ENCODE measurements at places on chromosomes 2 and 18.
A peak's percentile ranks its signal among the peaks of the same experiment; 100 is the strongest.

GRCh38 chr2:129087133-129087813 lies 768.6 kb upstream of the HS6ST1 start:
- no peak for DNase-seq

DNA sequence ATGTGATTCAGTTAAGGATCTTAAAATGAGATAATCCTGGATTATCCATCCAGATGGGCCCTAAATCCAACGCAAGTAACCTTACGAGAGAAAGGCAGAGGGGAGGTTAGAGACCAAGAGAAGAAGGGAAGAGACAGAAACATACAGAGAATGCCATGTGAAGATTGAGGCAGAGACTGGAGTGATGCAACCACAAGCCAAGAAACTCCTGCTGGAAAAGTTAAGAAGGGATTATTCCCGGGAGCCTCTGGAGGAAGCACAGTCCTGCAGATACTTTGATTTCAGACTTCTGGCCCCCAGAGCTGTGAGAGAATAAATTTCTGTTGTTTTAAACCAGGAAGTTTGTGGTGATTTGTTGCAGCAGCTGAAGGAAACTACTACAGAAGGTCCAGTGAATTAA lies 992.7 kb downstream of the BCL11A start:
- no peak for DNase-seq

- DNase-seq, result no peak
These were observed 47.3 kb upstream of the SLC14A2 start for GRCh38 chr18:45568017-45568416.

DNA sequence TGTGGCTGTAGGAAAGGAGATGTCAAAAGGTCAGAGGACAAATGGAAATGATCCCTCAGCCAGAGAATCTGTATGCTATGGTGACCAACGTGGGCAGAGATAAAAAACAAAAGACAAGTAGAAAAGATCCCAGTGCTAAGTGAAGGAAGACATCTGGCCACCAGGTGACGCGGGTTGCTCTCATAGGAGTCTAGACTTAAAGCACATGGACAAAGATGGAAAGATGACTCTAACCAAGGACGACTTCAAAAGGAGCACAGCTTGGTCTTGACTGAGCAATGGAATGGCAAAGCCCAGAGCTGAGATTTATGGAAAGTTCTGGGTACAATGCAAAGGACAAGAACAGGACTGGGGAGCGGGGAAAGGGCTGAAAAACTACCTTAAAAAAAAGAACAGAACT lies 96.8 kb downstream of the CLIP4 start:
- no peak for DNase-seq

- no peak for DNase-seq
These were observed 83.2 kb downstream of the PPP1R1C start for GRCh38 chr2:182068811-182069210.

- DNase-seq, result no peak
These were observed 73.7 kb upstream of the DNAJC10 start for GRCh38 chr2:182642328-182642727.

DNA sequence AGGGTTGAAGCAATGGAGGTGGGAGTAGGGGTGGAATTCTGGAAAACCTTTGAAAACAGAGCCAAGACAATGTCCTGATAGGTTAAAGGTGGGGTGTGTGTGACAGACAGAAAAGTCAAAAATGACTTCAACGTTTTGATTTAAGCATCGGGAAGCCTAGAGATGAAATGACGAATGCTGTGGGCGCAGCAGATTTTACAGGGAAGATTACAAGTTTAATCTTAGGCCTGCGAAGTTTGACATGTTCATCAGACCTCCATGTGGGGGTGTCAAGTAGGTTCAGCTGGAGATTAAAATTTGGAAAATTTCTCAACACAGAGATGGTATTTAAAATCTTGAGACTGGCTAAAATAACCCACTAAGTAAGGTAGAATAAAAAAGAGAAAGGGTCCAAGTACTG lies 453.3 kb downstream of the TXNL1 start:
- no peak for DNase-seq

DNA sequence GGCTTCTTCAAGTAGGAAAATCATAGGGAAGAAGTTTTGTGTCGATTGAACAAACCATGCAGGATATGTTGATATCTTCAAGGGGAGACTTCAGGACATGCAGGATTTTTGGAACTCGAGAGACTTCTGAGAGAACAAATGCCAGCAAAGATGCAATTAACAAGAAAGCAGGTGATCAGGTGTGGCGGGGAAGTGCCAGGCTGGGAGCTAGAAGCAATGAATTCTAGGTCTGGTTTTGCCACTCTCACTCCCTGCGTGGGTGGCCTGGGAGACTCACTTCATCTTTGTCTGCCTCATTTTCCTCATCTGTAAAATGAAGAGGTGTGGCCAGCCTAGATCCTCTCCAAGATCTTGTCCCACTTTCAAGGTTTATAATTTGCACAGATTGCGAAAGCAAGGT lies 3.1 kb downstream of the SERPINB5 start:
- DNase-seq, result no peak

DNA sequence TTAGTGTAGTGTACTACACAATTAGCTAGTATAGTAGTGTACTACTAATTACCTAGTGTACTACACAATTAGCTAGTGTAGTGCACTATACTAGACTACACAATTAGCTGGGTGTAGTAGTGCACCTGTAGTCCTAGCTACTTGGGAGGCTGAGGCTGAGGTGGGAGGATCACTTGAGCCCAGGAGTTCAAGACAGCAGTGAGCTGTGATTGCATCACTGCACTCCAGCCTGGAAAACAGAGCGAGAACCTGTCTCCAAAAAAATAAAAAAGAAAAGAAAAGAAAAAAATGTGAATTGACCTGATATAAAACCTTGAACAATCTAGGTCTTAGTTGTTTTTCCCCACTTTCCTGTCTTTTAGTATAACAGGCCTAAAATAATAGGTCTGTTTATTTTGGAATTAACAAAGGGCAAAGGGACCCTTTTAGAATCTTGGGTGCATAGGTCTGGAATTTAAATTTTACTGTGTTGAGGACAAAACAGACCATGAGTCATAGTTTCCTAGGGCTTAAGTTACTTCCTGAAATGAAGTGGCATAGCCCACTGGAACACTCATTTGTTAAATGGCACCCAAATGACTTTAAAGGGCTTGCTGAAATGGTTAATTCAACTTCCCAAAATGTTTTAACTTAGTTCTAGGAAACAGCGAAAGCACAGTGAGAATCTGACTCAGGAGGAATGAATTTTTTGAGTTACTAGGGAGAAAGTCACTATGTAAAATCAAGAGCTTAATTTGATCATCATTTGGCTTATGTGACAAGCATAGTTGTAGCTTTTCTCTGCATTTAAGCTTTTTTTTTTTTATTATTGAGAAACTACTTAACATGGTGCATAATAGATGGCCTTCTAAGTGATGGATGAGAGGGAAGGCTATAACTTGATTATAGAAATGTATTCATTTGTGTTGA lies 50.7 kb upstream of the ARL5A start:
- DNase-seq, result no peak

DNA sequence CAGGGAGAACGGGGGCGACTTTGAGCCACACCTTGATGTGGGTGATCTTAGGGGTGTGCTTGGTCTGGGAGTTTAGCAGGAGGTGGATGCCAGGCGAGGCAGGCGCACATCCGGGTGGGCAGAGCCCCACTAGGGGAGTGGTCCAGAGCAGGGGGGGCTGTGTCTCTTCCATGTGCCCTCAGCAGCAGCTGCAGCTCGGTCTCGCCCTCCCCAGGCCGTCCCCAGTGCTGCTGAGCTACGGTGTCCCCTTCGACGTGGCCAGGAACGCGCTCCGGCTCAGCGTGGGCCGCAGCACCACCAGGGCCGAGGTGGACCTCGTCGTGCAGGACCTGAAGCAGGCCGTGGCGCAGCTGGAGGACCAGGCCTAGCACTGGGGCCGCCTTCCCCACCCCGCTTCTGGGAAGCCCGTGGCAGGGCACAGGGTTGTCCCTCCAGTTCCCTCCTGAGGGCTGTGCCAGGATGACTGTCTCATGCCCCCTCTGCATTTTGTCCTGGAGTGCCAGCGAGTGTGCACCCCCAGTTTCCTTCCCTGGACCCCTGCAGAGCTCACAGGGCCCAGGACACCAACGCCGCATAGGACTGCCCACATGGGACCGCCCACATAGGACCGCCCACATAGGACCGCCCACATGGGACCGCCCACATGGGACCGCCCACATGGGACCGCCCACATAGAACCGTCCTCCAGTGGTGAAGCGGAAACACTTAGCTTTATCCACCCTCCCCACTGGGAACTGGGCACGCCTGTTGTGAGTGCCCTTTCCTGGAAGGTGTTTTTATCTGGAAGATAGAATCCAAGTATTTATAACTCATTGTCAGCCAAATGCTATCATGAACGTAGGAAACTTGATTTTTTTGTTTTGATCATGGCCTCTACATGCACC lies 1.9 kb upstream of the ESPNL start:
- DNase-seq, result no peak

DNA sequence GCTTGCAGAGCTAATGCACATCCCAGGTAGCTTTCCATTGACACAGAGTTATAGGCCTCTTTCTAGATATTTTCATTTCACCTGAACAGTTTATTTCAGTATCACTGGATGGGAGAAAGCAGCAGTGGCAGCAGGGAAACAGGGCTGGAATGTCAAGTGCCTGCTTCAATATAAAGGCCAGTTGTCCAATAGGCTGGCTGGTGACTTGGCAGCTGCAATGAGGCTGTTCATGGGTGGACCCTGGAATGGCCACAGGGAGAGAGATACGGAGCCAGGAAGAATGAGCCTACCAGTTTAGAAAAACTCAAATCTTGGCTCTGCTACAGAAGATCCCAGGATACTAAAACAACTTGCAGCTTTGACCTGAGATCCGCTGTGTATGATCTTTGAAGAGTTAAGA lies 185.0 kb downstream of the BCL11A start:
- DNase-seq, result no peak

GRCh38 chr2:170084820-170085491 lies 93.0 kb upstream of the MYO3B start:
- DNase-seq, result no peak

GRCh38 chr18:12554796-12555388 lies 103.0 kb downstream of the SPIRE1 start:
- DNase-seq, result no peak

GRCh38 chr2:95372845-95373244 lies 29.7 kb upstream of the FAHD2A start:
- no peak for DNase-seq

DNA sequence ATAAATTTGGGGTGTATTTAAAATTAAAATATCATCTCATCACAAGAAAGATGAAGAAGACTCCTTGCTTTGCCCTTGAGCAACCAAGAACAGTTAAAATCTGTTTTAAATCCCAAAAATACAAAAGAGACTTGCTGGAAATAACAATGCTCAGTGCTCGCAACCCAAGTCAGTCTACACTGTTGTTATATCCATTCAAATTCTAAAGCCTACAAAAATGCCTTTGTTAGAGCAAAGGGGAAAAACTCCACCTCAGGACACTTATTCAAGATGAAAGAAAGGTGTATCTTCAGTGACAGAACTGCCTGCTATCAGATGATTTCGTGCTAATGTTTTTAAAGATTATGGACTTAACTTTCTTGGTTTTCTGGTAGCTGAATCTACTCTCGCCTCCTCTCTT lies 111.9 kb upstream of the TANK start:
- no peak for DNase-seq

DNA sequence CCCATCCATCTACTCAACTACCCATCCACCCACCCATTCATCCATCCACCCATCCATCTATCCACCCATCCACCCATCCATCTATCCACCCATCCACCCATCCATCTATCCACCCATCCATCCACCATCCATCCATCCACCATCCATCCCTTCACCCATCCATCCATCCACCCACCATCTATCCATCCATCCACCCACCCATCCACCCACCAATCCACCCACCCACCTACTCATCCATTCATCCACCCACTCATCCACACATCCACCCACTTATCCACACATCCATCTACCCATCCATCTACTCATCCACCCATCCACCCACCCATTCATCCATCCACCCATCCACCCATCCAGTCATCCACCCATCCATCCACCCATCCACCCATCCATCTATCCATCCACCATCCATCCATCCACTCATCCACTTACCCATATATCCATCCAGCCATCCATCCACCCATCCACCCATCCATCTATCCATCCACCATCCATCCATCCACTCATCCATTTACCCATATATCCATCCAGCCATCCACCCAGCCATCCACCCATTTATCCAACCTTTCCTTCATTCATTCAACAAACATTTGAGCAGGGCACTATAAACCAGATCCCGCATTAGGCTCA lies 2.1 kb upstream of the NGEF start:
- DNase-seq, result no peak

GRCh38 chr2:40451918-40452605 lies at the start of gene SLC8A1:
TSS of gene SLC8A1 (minus strand) at chr2:40452090.
- no peak for DNase-seq

- no peak for DNase-seq
These were observed 266.5 kb upstream of the GYPC start for GRCh38 chr2:126389446-126389845.

DNA sequence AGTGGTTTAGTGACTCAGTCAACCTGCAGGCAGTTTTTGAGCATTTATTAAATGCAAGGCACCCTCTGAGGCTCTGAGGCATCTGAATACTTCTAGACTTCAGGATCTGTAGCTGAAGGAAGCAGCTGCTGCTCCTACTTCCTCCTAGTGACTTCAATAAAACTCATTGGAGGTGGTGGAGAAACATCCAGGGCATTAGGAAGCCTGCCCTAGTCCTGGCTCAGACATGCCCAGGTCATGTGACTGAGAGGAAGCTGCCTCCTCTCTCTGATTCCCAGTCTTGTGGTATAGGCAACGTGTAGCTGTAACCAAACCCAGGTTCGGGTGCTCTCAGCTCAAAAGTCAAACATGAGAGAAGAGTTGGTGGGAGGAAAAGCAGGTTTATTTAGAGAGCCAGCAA lies 287.2 kb upstream of the GYPC start:
- no peak for DNase-seq

GRCh38 chr2:67215214-67216055 lies 181.7 kb upstream of the ETAA1 start:
- DNase-seq, result peak; percentile 74

DNA sequence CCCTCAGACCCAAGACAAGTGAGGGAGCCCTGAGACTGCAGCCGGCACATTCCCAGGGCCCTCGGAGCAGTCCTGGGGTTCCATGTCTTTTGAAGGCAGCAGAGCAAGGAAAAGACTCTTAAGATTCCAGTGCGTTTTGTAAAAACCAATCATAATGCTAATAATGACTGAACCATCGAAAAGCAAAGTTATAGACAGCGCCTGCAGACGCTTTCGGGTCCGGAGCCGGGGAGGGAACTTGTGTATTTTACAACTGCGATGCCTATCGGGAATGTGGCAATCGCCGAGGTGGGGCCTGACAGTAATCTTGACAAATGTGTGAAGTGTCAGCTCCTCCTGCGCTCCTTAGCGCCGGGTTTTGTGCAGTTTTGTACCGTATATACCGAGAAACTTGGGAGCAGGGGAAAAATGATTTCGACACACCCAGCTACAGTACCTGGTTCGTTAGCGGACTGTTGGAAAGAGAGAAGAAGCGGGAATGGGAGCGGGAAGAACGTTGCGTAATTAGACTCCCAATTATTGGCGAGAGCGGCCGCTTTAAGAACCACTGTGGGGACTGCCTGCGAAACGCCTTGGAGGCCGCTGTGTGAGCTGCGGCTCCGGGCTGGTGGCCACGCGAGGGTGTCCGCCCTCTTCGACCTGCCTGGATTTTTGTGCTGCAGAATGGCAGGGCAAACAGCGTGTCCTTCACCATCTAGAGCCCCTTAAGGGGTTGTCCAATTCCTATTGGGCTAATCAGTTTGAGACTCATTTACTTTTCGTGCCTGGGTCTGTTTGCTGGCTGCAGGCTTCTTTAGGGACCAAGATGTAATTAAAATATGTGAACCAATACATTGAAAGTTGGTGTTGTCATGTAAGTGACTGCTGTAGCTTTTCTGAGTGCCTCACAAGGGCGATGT lies 2.4 kb downstream of the EPAS1 start:
- no peak for DNase-seq

Measured in SHP77 treated with DMSO at 0.1 percent for 48 hours (cell line).